ENCODE measurements at places on chromosomes 1 and 21. TPM values are rescaled to one million over a fixed set of nuclear protein-coding genes. Genes with fewer than 3 reads are reported as not detected.

Gene ACTA1
- not detected for total RNA-seq

DNA sequence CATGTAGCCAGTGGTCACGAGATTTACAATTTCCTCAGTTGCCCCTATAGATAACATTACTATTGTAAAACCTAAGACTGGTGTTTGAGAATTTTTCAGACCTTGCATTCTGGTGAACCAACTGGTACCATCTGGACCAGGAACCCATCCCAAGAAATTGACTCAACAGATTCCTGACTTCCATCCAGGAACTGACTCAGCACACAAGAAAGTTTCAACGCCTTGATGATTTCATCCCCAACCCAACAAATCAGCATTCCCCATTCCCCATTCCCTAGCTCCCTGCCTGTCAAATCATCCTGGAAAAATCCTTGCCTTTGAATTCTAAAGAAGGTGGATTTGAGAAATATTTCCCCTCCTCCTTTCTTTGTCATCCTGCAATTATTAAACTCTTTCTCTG, 529.8 kb upstream of the PRMT6 start:
- no peak for DNase-seq

Gene SPATA21
- total RNA-seq: not detected

Gene IGSF9
- total RNA-seq: 2.2 TPM

GRCh38 chr1:4179914-4180735, 280.1 kb upstream of the C1orf174 start:
- no peak for DNase-seq

Gene ITLN1
- 295 TPM for total RNA-seq

GRCh38 chr1:157088607-157089006, 11.0 kb downstream of the ETV3L start:
- no peak for DNase-seq

GRCh38 chr1:8701794-8702471, 115.5 kb downstream of the RERE start:
- peak; percentile 73 for DNase-seq

- no peak for DNase-seq
Measured at GRCh38 chr1:14304381-14304865, 294.1 kb upstream of the KAZN start.

- no peak for DNase-seq
Measured at GRCh38 chr1:221644145-221644448, 97.8 kb downstream of the DUSP10 start.

Gene DNAJC8
- 65.4 TPM for total RNA-seq

DNA sequence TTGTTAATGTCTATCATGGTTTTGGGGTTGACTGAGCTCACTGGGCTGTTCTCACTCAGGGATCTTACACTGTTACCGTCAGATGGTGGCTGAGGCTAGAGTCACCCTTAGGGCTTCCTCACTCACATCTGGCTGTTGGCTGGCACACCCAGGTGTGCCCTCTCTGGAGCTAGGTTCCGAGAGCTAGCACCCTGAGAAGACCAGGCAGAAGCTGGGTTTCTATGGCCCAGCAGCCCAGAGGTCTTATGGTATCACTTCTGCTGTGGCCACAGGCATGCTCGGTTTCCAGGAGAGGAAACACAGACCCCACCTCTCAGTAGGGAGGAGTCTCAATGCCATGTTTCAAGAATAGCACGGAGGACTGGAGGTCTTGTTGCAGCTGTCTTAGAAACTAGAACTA, 20.7 kb upstream of the KIF1B start:
- DNase-seq: no peak

DNA sequence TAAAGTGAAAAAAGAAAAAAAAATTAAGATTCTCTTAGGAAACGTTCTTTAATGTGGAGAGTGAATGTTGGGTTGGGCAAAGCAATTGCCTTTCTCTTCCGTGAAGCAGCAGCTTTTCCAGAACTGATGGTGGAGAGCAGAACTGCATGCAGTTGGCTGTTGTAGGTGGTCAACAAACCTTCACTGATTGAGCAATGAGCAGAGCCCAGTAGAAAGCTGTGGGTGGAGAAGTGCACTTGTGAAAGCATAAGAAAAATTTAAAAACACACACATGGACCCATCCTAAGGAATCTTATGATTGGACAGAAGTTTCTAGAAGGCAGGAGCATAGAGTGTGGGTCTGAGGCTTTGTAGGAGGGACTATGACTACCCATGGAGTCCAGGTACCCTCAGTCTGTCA, 4.5 kb downstream of the PRELP start:
- no peak for DNase-seq

Gene PLEKHA6
- total RNA-seq: 7.1 TPM

Gene OR6N1
- total RNA-seq: 2.3 TPM

- DNase-seq: no peak
Measured at GRCh38 chr1:43011020-43011419, 52.4 kb upstream of the SLC2A1 start.

Gene OLFML3
- 43.5 TPM for total RNA-seq

Gene FCGR3B
- total RNA-seq: 18.9 TPM

GRCh38 chr1:82317671-82318070, 516.9 kb downstream of the ADGRL2 start:
- no peak for DNase-seq

Gene ANKRD65
- total RNA-seq: 21.5 TPM

DNA sequence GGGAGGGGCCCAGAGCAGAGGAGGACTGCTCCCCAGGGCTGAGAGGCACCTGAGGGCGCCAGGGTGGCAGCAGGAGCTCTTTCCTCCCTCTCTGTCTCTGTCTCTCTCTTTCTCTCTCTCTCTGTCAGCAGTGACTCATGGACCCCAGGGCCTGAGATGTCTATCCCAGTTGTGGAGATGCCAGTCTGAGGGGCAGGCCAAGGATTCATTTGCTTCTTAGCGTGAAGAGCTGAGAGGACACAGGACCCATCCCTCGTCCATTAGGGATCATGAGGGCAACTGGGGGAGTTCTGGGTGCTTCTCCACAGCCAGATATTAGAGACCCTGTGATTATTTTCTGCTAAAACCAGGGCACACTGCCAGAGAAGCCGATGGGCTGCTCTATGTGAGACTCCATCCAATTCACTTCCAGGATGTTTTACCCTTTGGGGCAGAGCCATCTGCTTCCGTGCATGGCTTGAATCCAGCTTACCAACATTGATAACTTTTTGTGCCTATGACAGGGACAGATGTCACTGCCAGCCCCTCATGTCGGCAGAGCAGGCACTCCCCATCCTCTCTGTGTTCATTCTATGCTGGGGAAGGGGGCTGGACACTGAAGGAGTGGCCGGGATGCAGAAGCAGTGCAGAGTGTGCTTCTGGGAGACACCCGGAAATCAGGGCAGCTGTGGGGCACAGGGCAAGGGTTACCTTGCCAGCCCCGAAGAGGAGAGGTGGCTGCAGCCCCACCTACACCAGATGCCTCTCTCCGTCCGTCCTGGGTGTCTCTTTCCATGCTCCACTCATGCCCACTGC, 4.1 kb upstream of the PCBP3 start:
- no peak for DNase-seq

- no peak for DNase-seq
Measured at GRCh38 chr1:52032785-52033131, 852 bp downstream of the KTI12 start.

DNA sequence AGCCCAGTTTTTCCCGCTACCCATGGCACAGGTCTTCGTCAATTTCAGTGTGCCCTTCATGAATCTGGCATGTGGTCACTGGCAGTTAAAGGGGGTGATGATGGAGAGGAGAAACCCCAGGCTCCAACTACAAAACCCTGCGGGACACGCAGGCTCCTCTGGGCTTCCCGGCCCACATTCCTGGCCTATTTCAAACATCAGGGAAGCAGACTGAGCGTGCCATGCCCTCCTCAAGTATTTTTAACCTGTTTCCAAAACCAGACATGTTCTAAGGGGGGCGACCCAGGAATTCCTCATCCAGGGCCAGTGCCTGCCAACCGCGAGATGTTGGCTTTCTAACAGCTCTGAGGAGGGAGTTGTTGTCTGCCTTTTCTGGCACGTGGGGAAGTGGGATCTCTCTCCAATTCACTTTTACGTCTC, 85.1 kb downstream of the CAPZB start:
- no peak for DNase-seq

DNA sequence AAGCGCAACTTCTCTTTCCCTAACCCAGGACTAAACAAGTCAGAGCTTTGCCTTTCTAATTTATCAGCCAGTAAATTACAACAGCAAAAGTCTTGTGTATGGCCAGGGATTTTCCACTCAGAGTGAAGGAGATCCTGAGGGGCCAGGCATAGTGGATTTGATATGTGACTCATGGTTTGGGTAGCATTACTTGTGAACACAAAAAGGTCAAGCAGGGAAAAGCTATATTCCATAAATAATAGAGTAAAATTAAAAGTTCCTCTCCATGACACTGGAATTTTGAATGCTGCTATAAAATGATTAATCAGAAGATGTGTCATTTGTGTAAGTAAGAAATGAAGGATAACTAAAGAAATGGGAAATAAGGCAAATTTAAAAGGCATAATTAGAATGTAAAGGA, 284.8 kb downstream of the HLX start:
- no peak for DNase-seq

Gene OLIG2
- total RNA-seq: not detected

- DNase-seq: no peak
Measured at GRCh38 chr1:10424034-10424433, 6.2 kb upstream of the CENPS start.

DNA sequence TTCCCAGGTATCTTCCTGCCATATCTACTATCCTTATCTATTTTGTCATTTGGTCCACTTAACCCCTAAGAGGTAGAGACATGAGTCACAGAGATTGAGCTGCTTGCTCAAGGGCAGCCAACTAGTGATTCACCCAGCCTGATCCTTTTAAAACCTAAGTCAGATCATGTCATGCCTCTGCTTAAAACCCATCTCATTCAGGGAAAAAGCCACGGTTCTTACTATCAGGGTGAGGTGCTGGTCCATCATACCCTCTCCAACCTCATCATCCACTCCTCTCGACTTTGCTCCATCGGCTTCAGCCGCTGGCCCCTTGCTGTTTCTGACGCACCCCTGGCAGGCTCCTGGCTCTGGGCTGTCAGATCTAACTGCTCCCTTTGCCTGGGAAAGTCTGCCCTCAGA, 14.4 kb upstream of the PPP1R15B start:
- DNase-seq: no peak

DNA sequence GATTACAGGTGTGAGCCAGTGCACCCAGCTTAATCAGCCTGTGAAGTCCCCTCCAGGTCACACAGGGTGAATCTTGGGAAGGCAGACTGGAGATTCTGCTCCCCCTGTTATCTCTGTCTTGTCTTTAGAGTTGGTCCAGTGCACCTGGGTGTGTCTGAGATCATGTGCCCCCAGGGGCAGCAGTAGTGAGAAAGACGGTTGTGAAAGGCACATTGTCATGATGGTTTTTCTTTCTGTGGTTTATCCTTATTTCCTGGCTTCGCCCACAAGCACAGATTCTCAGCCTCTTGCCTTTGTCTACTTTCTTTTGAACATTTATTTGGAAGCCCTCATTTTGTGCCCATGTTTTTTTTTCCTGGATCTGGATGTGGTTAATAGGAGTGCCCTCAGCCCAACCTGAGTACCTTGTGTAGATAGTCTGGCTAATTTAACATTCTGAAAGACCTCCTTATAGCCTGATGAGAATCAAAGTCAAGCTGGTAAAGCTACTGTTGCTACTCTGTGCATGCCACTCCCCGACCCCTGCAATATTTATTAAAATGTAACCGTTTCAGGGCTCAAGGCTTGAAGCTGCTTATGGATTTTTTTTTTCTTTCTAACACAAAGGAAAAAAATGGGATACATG, 23.7 kb downstream of the UCK2 start:
- no peak for DNase-seq

DNA sequence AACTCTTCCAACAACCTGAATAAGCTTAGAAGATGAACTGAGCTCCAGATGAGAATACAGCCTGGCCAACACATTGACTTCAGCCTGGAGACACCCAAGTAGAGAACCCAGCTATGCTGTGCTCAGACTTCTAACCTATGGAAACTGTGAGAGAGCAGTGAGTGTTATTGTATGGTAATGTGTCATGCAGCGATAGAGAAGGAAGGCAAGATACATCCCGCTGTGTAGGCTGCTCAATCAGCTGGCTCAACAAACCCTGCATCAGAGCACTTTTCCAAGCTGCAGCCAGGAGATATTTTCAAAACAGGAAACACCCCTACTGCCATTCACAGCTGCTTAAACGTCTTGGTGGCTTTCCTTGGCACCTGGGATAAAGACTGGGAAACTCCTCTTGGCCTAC, 321.3 kb downstream of the SIPA1L2 start:
- no peak for DNase-seq

DNA sequence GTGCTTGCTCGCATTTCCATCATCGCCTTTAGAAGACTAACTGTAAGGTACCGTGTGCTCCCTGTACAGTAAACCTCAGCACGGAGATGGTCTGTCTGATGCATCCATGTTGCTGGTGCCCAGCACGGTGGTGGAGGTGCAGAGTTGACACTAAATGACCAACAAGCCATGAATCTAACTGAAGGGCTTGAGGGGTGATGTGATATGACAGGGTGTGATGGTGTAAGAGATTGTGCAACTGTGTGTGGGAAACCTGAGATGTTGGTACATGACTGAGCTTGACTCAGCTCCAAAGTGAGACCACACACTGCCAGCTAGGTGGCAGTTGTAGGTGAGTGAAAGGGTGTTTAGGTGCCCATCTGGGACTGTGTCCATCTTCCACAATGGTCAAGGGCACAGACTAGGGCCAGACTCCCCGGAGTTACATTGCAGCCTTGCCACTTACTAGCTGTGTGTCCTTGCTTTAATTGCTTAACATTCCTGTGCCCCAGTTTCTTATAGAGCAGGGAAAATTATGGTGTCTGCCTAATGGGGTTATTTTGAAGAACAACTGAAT, 21.4 kb downstream of the SLC2A1 start:
- peak; percentile 21 for DNase-seq

- DNase-seq: peak; percentile 1
Measured at GRCh38 chr1:41682845-41683625, 198.6 kb upstream of the EDN2 start.

- DNase-seq: no peak
Measured at GRCh38 chr21:42682661-42683210, 29.3 kb downstream of the PDE9A start.

Gene CACNA1S
- 0.55 TPM for total RNA-seq

Gene HSD3B2
- total RNA-seq: not detected

Gene OR2T35
- not detected for total RNA-seq

- DNase-seq: no peak
Measured at GRCh38 chr1:230224101-230224960, 157.3 kb downstream of the GALNT2 start.

DNA sequence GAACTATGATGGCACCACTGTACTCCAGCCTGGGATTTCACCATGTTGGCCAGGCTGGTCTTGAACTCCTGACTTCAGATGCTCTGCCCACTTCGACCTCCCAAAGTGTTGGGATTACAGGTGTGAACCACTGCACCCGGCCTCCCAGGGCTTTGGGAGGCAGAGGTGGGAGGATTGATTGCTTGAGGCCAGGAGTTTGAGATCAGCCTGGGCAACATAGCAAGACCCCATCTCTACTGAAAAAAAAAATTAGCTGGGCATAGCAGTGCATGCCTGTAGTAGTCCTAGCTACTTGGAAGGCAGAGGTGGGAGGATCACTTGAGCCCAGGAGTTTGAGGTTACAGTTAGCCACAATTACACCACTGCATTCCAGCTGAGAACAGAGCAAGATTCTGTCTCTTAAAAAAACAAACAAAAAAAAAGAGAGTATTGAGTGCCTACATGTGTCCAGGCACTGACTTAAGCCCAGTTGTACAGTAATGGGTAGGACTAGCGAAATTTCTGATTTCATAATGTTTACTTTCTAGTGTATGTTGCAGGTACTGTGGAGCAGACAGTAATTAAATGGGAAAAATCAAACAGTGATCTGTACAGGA, 4.2 kb downstream of the MANEAL start:
- peak; percentile 19 for DNase-seq

Gene TSPAN1
- total RNA-seq: 6.9 TPM

Gene FTCD
- total RNA-seq: 0.46 TPM

Measured in upper lobe of right lung (tissue), 1 donor.